Psoas muscle (tissue), 8 donors: ENCODE measurements at places on chromosomes 4 and X. TPM values are rescaled to one million over a fixed set of nuclear protein-coding genes. Genes with fewer than 3 reads are reported as not detected.

ETDB gene
- not detected for total RNA-seq

- DNase-seq, result peak; percentile 50
Observed at GRCh38 chr4:110193822-110194761, 4.3 kb downstream of the ELOVL6 start.

BEX5 gene
- total RNA-seq, result 0.42 TPM

MAPK10 gene
- total RNA-seq, result 6.0 TPM

GRCh38 chr4:77451530-77451929, 154.1 kb upstream of the CXCL13 start:
- DNase-seq, result no peak

GRCh38 chrX:139640259-139640658, 67.7 kb downstream of the MCF2 start:
- DNase-seq, result no peak
